Activated T-helper 9 cell treated with anti-CD3 and anti-CD28 coated beads, Interleukin-2, amount 50 U/mL, for 16 hours (primary cell): ENCODE measurements at places on chromosomes 2 and 18.

GRCh38 chr2:8214036-8214615, 467.7 kb upstream of the ID2 start:
- no peak for DNase-seq

DNA sequence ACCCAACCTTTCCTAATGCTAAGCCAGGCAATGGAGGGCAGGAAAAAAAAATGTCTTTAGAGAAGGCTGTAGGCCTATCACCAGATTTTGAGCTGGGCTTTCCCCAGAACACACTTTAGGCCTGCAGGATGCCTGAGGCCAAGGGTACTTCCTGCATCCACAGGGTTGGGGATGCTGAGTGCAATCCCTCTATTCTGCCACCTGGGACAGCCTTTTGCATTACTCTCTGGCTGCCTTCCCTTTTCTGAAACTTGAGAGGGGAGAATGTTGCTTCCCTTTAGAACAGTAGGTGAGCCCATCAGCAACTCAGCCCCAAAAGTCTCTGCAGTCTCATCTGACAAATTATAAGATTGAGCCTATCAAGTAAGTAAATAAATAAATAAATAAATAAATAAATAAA, 195.2 kb downstream of the SLC8A1 start:
- no peak for DNase-seq

GRCh38 chr18:45339810-45340550, 275.3 kb upstream of the SLC14A2 start:
- no peak for DNase-seq

DNA sequence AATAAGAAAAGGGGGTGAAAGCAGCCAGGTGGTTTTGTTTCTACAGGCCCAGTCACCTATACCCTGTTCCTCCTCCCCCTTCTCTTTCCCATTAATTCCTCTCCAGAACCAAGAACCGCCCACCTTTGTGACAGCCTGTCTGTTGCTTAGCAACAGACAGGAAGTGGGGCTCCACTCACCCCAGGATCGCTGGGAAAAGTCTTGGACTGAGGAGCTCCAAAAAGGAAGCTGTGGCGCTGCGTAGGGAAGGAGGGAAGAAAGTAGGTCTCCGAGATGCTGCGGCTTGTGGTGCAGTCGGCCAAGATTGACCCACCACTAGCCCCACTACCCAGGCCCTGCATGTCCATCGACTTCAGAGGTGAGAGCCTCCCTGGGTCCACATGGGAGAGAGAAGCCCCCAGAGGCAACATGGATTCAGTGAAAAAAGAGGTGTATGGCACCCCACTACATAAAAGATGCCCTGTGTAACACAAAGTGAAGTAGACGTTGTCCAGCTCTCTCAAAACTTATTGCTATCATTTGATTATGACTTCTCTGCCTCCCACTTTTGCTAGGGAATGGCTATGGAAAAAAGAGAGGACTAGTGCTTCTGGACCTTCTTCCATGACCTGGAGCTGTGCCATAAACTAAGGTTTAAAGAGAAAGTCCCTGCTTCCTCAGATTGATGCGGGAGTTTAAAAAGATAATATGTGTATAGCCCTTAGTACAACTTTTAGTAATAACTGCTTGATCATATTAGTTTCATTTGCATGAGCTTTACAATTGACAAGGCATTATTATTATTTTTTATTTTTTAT, at the start of gene FER1L5:
Gene FER1L5, plus strand, starts transcription at position 201 of the 797 bp plus-strand sequence. Its CDS starts 73 bp downstream, at position 274.
- DNase-seq = no peak
